Amygdala (tissue), 56 donors: ENCODE measurements at places on chromosomes 12 and 14.

- DNase-seq: no peak
Observed at GRCh38 chr14:23657959-23658470, 21.9 kb downstream of the DHRS2 start.

DNA sequence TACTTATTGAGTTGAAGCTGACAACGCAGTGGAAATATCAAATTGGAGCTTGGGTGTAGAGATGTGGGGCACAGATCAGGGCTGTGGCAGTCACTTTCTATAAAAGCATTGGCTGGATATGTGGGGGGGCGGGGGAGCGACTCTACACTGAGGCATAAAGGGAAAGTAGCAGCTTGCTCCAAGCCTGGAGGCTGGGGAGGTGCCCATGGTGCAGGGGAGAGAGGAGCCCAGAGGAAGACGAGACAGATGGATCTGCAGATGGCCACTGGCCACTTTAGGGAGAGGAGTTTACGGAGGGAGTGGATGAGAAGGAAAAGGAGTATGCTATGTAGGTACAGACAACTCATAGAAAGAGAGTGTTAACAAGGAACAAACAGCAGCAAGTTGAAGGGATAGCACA is 13.5 kb upstream of the NGB start:
- no peak for DNase-seq

DNA sequence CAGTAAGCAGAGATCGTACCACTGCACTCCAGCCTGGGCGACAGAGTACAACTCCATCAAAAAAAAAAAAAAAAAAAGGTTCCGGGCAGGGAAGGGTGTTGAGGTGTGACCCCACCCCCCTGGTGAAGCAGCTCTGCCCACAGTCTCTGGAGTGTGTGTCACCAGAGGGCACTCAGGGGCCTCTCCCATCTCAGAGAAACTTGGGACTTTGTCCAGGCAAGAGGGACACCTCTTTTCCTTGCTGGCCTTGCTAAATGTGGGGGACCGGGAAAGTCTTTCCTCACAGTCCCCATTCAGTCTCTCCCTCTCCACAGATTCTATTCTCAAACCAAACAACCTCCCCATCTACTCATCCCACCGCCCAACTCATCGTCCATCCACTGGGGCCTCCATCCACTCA is 43.6 kb downstream of the RFLNA start:
- no peak for DNase-seq

GRCh38 chr12:51335931-51336330 is 10.5 kb downstream of the CELA1 start:
- DNase-seq: no peak

DNA sequence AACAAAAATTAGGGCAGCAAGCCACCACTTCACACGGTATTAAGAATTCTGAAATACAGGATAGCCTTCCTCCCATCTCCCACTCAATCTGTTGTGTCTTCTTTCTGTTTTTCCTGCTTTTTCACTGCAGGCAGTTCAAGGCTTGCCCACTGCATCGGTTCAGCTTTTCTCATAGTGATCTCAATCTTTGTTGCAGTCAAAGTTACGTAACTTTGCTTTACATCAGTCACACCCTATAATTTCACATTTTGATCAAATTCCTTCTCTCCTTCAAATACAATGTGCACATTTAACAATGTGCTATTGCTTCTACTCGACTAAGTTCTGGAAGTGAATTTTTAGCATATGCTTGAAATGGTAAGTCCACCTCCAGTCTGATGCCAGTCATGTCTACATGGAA is 217.6 kb downstream of the EFCAB11 start:
- no peak for DNase-seq

DNA sequence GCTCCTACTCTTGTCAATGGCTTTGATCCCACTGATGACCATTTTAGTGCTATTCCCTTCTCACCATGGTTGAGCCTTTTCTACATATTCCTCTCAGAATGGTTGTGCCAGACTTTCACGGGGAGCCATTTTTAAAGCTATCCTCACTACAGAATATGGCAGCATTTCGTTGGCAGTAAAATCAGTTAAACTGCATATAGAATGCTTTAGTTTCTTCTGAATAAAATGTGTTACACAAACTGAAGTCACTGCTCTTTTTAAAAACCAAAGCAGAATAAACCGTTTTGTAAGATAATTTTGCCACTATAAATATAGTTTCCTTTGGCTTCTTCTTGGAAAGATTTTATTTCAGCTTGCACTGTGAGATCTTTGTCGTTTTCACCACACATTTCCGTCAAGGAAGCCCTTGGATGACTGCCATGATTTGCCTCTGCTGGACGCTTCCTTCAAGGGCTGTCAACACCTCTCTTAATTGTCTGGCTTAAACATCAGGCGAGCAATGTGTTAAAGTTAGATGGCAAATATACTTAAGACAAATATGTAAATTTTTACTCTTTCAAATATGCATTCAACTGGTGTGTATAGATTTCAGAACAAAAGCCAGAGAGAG is 624.2 kb downstream of the DIO2 start:
- DNase-seq: no peak

- no peak for DNase-seq
Observed at GRCh38 chr12:62291864-62292760, 31.9 kb downstream of the USP15 start.

DNA sequence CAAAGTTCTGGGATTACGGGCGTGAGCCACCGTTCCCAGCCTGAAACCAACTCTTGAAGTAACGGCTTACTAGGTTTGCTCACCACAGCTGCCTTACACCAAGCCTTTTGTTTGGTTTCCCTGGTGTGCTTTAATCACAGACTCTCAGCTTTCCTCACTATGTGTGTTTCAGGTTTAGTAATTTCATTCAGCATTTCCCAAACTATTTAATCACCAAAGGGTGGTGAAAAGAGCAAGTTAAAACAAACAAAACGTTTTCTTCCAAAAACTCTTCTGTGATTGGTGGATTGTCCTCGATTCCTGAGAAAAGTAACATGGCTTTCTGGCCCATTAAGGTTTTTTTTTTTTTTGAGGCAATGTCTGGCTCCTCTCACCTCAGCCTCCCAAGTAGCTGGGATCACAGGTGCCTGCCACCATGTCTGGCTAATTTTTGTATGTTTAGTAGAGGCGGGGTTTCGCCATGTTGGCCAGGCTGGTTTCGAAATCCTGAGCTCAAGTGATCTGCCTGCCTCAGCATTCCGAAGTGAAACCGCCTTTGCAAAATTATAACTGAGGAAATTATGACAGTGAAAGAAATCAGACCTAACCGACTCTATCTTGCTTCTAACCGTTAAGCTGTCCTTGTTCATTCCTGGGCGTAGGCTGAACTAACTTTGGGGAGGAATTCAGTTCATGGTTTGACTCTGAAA is 1.5 kb upstream of the ZFYVE26 start:
- no peak for DNase-seq

DNA sequence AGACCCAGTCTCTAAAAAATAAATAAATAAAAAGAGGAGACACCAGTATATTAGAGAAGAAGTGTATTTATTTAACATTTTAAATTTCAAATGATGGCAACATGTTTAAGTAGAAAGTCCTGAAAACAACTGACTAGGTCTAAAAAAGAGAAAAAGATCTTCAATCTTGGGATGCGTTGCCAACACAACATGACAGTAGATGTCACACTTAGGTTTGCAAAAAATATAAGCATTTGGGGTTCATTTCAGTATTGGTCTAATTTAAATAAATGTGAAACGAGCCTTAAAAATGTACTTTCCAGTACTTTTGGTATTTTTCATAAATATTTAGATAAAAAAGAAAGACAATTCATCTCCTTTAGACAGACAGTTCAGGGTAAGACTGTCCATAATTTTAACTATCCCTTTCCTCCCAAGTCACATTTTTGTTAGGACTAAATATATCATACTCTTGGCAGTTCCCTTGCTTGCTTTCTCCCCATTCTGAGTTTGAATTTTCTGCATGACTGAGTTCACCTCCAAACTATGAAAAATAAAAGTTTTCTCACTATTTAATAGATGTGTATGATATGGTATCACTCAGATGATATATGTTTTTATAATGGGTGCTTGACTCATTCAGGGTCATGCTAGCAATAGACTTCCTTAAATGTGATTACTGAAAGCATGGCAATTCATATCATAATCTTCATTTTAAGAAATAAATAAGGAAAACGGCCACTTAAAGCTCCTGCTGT is 4.3 kb downstream of the C14orf93 start:
- DNase-seq: no peak

DNA sequence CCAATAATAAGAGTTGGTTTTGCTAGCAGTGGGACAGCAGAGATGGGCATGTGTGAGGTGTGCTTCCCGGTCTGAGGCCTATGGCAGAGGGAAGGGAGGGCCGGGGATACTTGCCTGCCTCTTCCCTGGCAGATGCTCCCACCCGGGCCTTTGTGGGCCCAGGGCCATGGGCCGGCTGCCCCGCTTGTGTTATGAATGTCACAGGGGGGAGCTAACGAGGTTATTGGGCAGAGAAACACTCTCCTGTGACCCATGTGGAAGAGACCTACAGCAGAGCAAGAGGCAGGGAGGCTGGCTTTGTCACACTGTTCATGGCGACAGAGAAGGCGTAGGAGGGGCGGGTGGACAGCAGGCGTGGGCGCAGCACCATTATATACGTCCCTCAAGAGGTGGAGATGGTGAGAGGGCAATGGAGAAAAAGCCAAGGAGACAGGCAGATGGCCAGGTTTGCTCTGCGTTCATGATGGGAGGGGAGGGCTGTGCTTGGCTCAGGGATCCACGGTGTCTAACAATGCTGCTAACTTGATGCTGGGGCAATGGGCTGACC is 13.3 kb downstream of the CCND2 start:
- DNase-seq: no peak

- no peak for DNase-seq
Observed at GRCh38 chr14:63174760-63175191, 29.5 kb upstream of the RHOJ start.

- DNase-seq: no peak
Observed at GRCh38 chr12:1147821-1148220, 156.8 kb downstream of the ERC1 start.

DNA sequence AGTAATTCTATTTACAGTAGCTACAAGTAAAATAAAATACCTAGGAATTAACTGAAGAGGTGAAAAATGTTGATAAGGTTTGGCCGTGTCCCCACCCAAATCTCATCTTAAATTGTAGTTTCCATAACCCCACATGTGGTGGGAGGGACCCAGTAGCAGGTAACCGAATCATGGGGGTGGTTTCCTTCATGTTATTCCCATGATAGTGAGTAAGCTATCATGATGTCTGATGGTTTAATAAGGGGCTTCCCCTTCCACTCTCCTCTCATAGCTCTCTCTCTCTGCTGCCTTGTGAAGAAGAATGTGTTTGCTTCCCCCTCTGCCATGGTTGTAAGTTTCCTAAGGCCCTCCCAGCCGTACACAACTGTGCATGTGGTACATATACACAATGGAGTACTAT is 1170.7 kb downstream of the BCL11B start:
- DNase-seq: no peak
